GM03348 (cell line): ENCODE measurements at places on chromosomes 12 and 14.

GRCh38 chr12:100266585-100266834 is 369 bp downstream of the DEPDC4 start:
- DNase-seq, result peak; percentile 93

DNA sequence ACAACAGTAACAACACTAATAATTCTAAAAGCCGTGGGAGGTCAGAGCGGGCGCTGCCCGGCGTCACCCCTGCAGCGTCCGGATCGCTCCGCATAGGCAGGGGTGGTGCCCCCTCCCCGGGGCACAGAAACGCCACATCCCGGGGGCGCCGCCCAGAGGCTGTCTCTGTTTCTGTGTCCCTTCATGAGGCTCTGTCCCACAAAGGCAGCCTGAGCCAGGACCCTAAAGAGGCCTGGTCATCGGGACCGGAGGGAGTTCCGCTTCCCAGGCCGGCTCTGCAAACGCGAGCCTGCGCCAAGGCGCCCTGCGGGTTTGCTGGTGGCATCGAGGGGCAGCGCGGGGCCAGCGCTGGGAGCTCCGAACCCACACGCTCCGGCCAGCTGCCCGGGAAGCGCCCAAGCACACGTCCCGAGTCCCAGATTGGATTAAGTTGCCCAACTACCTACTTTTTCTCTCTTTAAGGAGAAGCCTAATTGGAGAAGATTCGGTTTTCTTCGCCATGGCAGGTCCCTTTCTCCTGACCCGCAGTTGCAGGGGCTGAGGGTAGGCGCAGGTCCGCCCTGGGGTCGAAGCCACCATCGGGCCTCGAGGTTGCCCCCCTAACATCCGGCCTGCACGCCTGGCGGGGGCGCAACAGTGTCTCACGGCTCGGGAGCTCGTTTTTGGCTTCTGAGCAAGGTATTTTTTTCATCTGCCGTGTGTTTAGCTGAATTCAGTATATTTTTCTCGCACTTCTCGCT is 421.7 kb downstream of the VRK1 start:
- DNase-seq, result peak; percentile 36

DNA sequence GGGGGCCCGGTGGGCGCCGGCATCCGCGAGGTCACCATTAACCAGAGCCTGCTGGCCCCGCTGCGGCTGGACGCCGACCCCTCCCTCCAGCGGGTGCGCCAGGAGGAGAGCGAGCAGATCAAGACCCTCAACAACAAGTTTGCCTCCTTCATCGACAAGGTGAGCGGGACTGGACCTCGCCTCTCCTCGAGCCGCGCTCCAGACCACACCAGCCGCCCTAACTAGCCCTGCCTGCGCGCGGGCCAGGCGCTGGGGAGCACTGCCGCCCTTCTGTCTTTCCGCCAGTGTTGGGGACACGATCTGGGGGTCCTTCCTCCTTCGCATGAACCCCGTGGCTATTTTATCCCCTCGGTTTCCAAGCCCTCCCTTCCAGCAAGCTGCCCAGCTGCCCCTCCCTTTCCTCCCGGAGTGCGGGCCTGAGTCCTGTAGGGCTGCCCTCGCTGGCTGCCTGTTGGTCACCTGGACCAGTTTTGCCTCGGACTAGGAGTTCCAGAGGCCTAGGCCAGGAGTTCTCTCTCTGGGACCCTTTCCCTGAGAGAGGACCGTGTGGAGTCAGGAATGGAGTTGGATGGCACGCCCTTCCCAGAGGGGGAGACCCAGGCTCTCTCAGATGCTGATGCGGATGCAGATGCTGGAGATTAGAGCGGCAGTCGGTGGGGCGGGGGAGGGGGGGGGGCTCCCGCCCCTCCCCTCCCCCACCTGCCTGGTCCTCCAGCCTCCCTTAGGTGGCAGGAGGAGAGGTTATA is 592 bp downstream of the KRT7 start:
- no peak for DNase-seq

- DNase-seq, result no peak
These were observed 18.1 kb downstream of the KMT5A start for GRCh38 chr12:123401753-123402683.

- peak; percentile 94 for DNase-seq
These were observed 34.0 kb downstream of the FIGNL2 start for GRCh38 chr12:51814311-51815088.

DNA sequence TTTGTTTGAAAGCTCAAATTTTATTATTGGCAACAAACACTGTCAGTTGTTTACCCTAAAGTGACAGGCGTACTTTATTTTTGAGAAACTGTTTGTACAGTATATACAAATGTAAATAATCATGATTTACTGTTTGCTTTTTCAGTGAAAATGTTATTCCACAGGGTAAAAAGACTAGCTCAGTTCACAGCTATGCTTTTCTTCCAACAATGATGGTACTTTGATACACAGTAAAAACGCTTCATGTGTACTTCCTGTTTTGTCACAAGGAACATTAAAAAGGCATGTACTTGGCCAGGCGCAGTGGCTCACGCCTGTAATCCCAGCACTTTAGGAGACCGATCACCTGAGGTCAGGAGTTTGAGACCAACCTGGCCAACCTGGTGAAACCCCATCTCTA is 53.7 kb downstream of the MON2 start:
- DNase-seq, result no peak

- no peak for DNase-seq
These were observed 1.4 kb downstream of the ASPG start for GRCh38 chr14:104086661-104087461.
